Sigmoid colon (tissue), 7 donors: ENCODE measurements at places on chromosomes 11 and 22. TPM values are rescaled to one million over a fixed set of nuclear protein-coding genes. Genes with fewer than 3 reads are reported as not detected.

Gene SOX10
- 7.1 TPM for total RNA-seq

Gene PRDX5
- 179 TPM for total RNA-seq

DNA sequence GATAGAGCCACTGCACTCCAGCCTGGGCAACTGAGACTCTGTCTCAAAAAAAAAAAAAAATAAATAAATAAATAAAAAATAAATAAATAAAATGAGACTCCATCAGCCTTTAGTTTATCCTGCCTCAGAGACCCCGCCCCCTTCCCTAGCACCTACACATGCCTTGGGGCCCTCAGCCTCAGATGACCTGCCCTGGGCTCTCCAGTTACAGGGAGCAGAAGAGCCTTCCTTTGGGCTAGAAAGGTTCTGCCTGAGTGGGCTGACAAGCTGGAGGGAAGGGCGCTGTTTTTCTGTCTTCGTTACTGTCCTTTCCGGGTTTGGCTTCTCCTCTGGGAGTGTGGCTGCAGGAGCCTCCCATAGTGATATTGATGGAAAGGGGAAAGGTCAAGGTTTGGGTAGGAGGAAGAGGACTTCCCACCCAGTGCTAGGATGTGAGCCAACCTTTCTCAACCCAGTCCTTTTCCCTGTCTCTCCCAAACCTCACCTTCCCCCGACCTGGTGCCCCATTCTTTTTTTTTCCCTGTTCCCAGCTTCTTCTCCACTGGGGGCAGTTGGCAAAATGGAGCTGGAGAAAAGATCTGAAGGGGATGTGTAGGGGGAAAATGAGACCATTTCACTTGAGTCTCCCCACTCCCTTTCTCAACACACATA lies 1.5 kb upstream of the SF3B2 start:
- no peak overlapping the region for H3K4me3 ChIP-seq
- H3K4me1 ChIP-seq = peaks cover 18% of the 10 kb centered on the region
- H3K27ac ChIP-seq = peak overlapping the region; percentile 90

DNA sequence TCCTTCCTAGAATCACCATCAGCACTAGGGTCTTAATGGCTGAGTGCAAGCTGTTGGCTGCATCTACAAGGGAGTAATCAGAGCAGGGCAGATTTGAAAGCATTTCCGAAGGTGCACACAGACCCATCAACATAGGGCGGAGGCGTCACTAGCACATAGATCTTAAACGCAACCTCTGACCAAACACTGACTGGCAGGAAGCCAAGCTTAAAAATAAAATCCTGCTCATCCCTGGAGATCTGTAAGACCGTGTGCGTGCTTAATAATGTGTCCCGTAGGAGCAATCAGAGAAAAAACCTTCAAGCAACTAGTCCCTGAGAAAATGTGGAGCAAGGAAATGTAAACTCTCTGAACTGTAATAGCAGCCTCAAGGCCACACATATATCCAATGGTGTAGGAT lies 470.5 kb downstream of the ETS1 start:
- H3K4me3 ChIP-seq = no peak overlapping the region
- DNase-seq = no peak
- H3K4me1 ChIP-seq = no peaks in the 10 kb centered on the region

GRCh38 chr11:74691755-74692154 lies 39.5 kb downstream of the CHRDL2 start:
- no peak overlapping the region for H3K27ac ChIP-seq
- no peak overlapping the region for H3K4me3 ChIP-seq
- no peaks in the 10 kb centered on the region for H3K27me3 ChIP-seq
- no peak for DNase-seq

DNA sequence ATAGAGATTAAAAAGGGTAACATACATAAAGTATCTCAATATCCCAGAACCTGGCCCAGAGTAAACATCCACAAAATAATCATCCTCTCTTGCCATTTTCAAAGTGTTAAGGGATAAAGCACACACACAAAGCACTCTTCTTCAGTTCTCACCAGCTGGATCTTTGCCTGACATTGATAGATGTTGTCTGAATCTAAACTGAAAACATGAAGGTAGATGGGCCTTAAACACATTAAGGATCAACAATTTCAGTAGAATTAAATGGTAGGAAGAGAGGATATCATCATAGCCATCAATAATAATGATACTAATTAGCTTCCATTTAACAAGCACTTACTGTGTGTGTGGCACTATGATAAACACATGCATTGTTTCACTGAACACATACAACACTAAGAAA lies 261.1 kb downstream of the OPCML start:
- H3K27me3 ChIP-seq = no peaks in the 10 kb centered on the region
- no peak overlapping the region for H3K4me3 ChIP-seq
- DNase-seq = no peak
- no peaks in the 10 kb centered on the region for H3K36me3 ChIP-seq
- no peaks in the 10 kb centered on the region for H3K4me1 ChIP-seq

DNA sequence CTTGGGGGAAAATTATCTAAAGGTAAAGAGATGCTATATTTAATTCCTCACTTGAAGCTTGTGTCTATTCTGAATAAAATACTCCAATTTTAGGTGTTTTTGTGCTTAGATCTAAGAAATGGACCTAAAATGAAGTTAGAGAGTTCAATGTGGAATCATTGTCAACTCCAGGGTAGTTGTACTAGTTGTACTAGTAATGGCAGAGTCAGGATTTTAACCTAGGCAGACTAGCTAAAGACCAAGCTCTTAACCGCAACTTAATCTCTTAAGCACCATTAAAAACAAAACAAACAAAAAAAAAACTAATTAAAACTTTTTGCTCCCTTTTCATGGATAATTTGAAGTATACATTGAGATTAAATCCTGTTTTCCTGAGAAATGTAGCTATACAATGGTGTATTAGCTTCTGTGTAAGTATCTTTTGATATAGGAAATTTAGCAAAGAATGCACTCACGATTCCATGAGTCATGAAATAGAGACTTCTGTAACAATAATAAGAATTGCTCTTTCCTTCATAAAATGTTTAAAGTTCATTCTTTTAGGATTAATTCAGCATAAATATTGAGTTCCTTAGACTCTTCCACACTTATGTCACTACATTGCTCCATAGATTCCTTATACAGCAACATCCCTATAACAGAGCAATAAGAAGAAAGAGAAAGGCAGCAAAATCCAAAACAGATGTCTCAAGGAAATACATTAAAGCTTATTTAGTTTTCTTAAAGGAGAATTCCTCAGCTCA lies 26.5 kb upstream of the SOX6 start:
- H3K27me3 ChIP-seq = no peaks in the 10 kb centered on the region
- no peak for DNase-seq
- no peaks in the 10 kb centered on the region for H3K36me3 ChIP-seq
- H3K4me1 ChIP-seq = no peaks in the 10 kb centered on the region

Gene IFITM1
- 93.7 TPM for total RNA-seq
